ENCODE measurements at places on chromosomes 7 and 10.

DNA sequence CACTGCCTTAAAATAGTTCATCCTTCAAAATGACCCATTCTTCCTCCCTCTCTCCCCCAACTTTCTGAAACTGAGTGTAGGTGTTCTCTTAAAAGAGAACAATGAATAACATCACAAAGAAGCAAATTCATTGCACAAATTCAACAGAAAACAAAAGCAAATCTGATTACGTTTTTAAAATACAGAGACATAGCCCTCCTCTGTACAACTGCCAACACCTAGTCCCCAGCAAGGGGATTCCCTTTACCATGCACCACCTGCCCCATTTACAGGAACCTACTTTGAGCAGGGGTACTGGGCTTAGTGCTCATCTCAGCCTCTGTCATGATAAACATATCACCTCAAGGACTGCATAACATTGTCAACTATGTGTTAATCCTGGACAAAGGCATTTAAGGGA lies 302.8 kb upstream of the AOAH start:
- peak; percentile 14 for DNase-seq

DNA sequence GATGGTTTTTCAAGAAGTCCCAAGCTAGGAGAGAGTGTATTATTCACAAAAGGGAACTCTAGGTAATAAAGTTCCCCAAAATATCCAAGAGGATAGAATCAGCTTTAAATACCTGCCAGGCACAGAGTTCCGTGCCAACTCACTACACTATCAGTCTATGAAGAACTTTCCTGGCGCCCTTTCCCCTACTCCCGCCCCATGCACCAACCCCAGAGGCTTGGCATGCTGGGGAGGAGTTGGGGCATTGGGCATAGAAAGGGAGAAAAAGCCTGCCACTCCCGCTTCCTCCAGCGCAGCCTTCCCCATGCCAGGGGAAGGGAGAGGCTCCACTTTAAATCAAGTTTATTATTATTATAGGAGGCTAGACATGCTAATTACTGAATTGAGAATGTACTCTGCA lies 54.9 kb downstream of the ZNF800 start:
- DNase-seq = no peak

- DNase-seq = no peak
Measured at GRCh38 chr7:1513657-1514095, 9.5 kb upstream of the INTS1 start.

- DNase-seq = peak; percentile 38
Measured at GRCh38 chr10:6204341-6205191, 1.8 kb downstream of the PFKFB3 start.

GRCh38 chr10:69506487-69506833 lies 55.2 kb downstream of the TSPAN15 start:
- no peak for DNase-seq

- DNase-seq = no peak
Measured at GRCh38 chr10:9076066-9076465, 1021.6 kb downstream of the GATA3 start.

GRCh38 chr7:17878627-17879026 lies 61.7 kb downstream of the SNX13 start:
- no peak for DNase-seq

DNA sequence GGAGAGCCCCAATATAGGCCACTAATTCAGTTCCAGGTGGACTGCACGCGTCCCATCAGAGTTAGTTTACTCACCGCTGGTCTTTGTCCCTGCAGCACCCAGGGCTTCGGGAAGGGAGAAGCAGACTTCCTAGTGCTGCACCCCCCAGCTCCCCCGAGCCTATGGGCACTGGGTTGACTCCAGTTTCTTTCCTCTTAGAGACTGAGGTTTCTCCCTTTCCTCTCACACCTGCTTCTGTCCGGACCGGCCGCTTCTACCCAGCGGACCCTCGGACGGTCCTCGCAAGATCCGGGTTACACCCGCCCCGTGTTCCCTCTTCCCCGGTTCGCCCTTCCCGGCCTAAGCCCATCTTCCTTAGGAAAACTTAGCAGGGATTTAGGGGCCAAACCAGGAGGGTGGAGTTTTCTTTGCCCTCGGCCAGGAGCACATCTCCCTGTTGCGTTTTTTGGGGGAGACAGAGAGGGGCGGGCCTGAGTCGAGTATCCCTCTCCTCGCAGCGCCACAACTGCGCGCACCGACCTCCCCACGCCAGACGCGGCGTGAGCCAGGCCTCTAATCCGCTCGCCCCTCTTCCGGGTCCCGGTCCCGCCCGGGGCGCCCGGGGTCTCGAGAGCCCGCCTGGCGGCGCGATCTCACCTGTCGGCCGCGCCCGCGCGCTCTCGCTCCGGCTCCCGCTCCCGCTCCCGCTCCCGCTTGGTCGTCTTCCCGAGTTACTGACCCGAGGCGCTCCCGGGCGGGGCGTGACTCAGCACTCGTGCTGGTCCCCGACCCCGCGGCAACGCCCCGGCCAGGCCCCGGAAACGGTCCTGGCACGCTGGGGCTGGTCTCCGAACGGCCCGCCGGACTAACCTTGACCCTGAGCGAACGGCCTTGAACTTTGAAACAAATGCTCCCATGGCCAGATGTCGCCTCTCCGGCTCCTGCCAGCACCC lies at the start of gene AIFM2:
AIFM2 (minus strand) TSS at position 728 of the 932 bp plus-strand sequence. CDS start 8,741 bp downstream, outside the sequence.
- DNase-seq = peak; percentile 88

DNA sequence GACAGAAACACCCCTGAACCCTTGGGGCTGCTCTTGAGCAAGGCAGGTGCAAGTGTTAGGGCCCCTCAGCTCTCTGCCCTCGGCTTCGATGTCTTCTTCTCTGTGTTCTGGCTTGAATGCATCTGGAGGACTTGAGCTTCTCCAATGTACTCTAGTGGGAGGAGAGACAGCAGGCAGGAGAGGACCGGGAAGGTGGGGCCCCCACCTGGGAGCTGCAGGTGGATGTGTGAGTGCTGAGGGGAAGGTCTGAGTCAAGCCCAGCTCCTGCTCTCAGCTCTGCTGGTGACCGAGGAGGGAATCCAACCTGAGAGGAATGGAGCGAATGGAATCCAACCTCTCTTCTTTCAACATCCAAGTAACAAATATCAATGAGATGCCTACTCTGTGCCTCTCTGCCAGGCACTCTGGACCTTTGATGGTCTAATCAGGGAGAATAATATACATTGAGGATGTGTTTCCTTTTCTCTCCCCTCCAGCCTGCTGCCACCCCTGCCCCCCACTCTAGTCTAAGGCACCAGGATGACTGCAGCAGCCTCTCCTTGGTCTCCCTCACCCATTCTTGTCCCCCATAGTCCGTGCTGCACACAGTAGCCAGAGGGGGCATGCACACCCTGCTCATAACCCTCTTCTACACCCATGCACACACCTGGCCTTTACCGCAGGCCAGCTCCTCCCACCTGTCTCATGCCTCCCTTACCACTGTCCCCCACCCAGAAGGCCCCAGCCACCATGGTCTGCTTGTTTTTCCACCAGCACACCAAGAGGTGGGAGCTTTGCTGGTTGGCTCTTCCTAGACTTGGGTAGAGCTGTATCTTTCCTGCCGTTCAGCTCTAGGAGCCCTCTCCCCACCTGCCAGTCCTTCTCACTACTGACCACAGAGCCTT lies 13.6 kb downstream of the TBATA start:
- no peak for DNase-seq

- DNase-seq = no peak
Measured at GRCh38 chr7:157515342-157516041, 178.7 kb downstream of the DNAJB6 start.

DNA sequence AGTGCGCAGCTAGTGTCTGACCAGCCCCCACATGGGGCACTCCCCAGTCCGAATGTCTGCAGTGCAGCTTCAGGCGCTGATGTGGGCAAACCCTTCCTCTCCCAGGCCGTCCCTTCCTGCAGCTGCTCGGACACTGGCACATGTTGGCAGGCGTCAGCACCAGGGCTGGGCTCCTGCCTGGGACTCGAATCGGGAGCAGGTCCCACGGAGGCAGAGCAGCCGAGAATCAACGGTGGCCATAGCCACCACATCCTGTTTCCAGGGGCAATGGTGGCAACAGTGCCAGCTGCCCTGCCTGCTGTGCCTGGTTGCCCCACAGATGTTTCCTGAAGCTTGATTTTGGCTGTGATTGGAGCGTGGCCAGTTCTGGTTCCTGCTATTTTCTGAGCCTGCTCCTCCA lies 65.8 kb downstream of the MGMT start:
- no peak for DNase-seq

DNA sequence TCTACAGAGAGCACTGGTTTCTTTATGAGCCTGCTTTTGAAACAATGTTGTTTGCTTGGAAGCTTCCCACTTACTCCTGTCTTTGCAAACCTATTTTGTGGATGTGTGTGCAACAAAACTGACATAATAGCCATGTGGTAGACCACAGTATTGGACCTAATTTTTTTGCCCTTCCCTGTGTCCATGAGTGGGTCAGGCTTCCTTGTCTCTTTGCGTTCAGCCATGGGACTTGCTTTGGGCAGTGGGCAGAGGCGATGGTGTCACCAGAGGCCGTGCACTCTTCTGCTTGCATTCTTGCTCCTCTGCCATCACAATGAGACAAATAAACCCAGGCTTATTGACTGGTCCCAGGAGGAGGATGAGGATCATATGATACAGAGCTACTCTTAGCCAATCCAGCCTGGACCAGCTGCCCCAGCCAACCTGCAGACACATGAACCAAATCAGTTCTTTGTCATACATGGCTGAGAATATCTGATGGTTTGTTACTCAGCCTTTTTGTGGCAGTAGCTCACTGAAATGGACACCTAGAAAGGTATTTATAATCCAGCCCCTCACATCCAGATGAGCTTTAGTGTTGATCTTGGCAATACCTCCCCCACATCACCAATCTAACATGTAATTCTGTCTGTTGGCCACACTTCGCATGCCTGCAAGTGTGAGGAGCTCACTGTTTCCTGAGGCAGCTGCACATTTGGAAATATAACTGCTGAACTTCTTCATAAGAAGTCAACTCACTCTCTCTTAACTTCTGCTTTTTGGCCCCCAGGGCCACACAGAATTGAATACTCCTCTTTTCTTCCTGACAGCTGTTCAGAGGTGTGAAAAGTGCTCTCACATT lies 427.8 kb upstream of the ZMIZ1 start:
- DNase-seq = no peak

DNA sequence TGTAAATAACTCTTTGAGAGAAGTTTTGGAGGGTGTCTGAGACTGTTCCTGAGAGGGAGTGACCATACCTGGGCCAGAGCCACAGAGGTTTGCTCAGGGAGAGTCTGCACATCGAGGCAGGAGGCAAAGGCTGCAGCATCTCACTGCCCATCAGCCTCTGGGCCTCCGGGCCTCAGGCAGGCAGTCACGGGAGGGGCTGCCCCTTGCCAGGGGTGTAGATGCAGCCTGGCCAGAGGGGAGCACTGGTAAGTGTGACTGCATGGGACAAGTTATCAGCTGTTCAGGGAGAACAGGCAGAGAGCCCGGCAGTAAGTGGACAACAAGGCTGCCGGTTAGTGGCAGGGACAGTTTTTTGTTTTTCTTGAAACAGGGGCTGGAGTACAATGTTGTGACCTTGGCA lies 55.9 kb downstream of the ZNF467 start:
- no peak for DNase-seq

DNA sequence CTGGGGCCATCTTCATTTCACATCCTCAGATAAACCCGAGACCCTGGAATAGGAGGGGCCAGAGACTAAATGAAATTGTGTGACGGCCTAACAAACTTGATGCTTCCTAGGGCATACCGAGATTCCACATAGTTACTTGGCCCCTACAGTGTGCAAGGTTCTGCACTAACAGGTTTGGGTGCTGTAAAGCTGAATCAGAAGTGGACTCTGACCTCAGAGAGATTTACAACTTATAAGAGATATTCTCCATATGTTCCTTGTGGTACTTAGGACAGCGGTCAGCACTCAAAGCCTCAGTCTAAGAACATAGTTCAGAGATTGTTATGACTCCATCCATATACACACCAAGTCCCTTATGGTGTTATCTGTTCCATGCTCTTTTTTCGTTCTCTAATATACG lies 55.1 kb upstream of the FHIP2A start:
- DNase-seq = no peak

- no peak for DNase-seq
Measured at GRCh38 chr10:58854811-58855210, 321.6 kb upstream of the PHYHIPL start.

DNA sequence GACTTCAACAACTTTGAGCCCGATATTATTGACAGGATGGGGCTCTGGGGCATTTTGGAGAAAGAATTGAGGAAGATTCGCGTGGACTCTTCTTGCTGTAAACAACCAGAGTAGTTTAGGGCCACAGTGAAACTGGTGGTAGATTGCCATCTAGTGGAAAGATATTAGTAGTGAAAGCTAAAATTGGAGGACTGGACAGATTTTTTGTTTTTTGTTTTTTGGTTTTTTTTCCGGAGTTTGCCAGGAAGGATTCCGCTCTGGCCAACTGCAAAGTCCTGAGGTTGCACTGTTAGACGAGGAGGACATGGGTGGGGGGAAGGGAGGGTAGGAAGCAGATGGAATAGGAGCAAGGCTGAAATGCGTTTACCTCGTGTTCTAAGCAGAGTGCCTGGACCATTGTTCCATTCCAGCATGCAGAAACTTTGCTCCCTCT lies 11.7 kb downstream of the NOBOX start:
- DNase-seq = peak; percentile 72

- no peak for DNase-seq
Measured at GRCh38 chr7:29610086-29610485, 46.5 kb downstream of the PRR15 start.

DNA sequence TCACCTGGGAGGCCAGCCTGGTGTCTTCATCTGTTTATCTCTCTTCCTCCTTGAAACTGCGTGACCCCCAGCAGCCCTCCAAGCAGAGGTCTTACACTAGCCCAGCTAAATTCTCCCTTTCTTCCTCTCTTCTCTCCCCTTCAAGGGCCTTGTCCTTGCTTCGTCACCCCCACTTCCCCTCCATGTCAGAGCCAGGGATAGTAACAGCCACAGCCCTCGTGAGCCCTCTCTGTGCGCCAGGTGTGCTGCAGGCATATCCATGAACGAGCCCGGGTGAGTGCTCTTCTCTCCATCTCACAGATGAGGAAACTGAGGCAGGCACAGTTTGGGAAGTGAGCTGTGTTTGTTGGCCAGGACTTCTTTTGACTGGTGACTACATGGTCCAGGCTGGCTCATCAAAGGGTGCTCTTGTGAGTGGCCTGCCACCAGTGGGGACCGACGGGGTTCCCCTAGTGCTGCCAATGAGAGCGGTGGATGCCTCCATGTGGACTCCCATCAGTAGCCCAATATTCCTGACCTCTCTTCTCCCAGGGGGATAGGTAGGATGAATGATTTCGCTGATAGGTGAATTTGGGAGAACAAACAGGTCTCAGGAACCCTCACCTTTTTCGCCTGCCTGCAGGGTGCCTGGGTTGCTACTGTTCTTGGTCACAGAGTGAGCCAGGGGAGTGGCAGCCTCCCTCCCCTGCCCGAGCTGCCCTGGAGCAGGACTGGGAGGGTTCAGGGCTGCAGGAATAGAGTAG lies 38.1 kb downstream of the ADRA2A start:
- no peak for DNase-seq

Data from GM20000 (cell line).